Progenitor cell of endocrine pancreas (in vitro differentiated cells): ENCODE measurements at places on chromosomes 16 and 17. TPM values are rescaled to one million over a fixed set of nuclear protein-coding genes. Genes with fewer than 3 reads are reported as not detected.

GRCh38 chr16:73228649-73229048, 180.7 kb upstream of the ZFHX3 start:
- DNase-seq = no peak
- H3K27ac ChIP-seq = no peak overlapping the region
- H3K27me3 ChIP-seq = peaks cover 19% of the 10 kb centered on the region
- peaks cover 26% of the 10 kb centered on the region for H3K4me1 ChIP-seq
- no peaks in the 10 kb centered on the region for H3K36me3 ChIP-seq

- no peaks in the 10 kb centered on the region for H3K27me3 ChIP-seq
- H3K36me3 ChIP-seq = peaks cover 4% of the 10 kb centered on the region
- no peak for DNase-seq
- H3K4me1 ChIP-seq = peaks cover 6% of the 10 kb centered on the region
- no peak overlapping the region for H3K4me3 ChIP-seq
Observed at GRCh38 chr17:17954079-17954478, 18.1 kb downstream of the TOM1L2 start.

DNA sequence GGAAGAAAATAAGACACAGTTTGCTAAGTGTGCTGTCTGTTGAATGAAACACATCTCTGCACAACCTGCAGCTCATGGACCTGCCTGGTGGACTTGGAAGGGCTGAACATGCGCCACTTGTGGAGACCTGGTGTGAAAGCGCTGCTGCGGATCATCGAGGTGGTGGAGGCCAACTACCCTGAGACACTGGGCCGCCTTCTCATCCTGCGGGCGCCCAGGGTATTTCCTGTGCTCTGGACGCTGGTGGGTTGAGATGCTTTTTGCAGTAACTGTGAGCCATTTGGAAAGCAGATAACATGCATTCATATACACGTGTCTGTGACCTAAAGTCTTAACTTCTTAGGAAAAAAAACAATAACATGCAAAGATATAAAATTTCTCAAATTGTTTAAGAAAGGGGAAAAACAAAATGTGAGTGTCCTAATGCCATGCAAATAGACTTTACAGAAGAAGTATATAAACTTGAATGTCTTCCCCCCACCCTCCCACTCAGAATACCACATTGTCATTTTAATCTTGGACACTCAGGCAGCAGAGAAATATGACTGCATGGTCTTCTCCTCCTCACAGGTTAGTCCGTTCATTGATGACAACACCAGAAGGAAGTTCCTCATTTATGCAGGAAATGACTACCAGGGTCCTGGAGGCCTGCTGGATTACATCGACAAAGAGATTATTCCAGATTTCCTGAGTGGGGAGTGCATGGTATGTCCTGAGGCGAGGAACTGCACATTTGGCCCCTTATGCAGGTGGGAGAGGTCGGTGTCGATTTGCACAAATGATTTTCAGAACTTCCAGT, 65.6 kb downstream of the SEC14L1 start:
- H3K27me3 ChIP-seq = no peaks in the 10 kb centered on the region
- peaks cover 35% of the 10 kb centered on the region for H3K36me3 ChIP-seq
- no peak for DNase-seq
- H3K4me3 ChIP-seq = no peak overlapping the region
- H3K27ac ChIP-seq = no peak overlapping the region

DNA sequence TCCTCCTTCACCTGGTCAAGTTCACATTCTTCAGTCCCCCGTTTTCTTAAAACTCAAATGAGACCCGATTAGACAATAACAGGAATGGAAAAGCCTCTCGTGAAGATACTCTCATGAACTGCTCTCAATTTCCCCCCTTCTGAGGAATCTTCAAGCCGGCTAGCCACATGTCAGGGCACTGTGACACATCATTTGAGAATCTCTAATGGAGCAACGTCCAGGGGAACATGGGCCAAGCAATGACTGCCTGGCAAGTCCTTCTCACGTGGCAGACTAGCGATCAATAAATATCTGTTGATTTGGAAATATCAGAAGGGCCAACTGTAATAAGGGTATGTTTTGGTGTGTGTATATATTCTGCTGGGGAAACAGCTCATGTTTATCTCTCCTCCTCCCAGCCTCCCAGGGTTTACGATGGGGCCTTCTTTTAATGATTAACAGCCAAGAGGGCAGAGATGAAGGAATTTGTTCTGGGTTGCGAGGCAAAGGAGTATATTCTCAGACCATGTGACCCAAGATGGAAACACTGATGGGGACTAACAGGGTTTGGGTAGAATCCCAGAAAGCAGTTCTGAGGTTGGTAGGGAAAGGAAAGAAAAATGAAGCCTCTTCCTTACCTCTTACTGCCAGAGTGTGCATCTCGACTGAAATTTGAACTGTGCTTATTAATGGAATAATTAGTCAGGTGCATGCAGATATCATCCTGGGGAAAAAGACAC, 21.4 kb downstream of the TTLL6 start:
- H3K4me1 ChIP-seq = peaks cover 21% of the 10 kb centered on the region
- peaks cover 28% of the 10 kb centered on the region for H3K27me3 ChIP-seq
- H3K36me3 ChIP-seq = no peaks in the 10 kb centered on the region

GRCh38 chr16:24041834-24042631, 206.2 kb downstream of the PRKCB start:
- no peak overlapping the region for H3K27ac ChIP-seq
- DNase-seq = peak; percentile 63
- no peak overlapping the region for H3K4me3 ChIP-seq
- H3K4me1 ChIP-seq = no peaks in the 10 kb centered on the region
- H3K27me3 ChIP-seq = peaks cover 27% of the 10 kb centered on the region

- no peak for DNase-seq
- H3K27ac ChIP-seq = no peak overlapping the region
- no peaks in the 10 kb centered on the region for H3K36me3 ChIP-seq
Observed at GRCh38 chr17:62716834-62717588, 89.5 kb downstream of the MRC2 start.

- H3K36me3 ChIP-seq = peaks cover 8% of the 10 kb centered on the region
- H3K4me1 ChIP-seq = peaks cover 10% of the 10 kb centered on the region
- H3K27me3 ChIP-seq = no peaks in the 10 kb centered on the region
- DNase-seq = no peak
- peak overlapping the region; percentile 64 for H3K27ac ChIP-seq
Observed at GRCh38 chr17:75508931-75509361, 6.4 kb downstream of the CASKIN2 start.

GRCh38 chr17:9948928-9949327, 43.9 kb upstream of the RCVRN start:
- no peak overlapping the region for H3K4me3 ChIP-seq
- DNase-seq = no peak
- peaks cover 12% of the 10 kb centered on the region for H3K27me3 ChIP-seq
- no peaks in the 10 kb centered on the region for H3K36me3 ChIP-seq

GRCh38 chr17:2043785-2044184, 2.0 kb downstream of the OVCA2 start:
- no peak for DNase-seq
- H3K4me1 ChIP-seq = peaks cover 11% of the 10 kb centered on the region
- no peak overlapping the region for H3K4me3 ChIP-seq

DNA sequence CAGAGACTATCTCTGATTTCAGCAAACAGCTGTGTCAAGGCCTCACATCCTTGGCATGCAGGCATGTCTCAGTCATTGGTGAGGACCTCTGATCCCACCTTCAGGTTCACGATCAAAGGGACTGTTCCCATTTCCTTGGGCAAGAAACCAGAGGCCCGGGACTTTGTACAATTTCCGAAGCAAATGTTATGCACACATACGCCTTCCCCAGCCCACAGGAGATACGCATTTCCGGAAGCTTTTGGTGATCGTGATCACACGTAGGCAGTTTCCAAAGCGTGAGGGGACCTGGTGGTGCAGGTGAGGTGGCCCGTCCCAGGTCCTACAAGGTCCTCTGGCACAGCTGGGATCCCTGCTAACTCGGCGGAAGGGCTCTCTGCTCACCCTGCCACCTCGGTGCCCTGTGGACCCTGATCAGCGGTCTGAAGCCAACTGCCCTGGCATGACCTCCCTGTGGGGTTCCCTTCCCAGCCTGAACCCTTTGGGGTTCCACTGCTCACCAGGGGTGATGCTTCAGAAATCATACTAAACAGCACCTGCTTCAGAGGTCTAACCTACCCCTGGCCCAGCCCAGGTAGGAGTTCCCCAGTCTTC, 28.8 kb upstream of the KLHDC4 start:
- no peak overlapping the region for H3K4me3 ChIP-seq
- no peak for DNase-seq
- H3K27me3 ChIP-seq = peaks cover 6% of the 10 kb centered on the region
- H3K27ac ChIP-seq = no peak overlapping the region

GRCh38 chr16:4675864-4676786, 17.2 kb upstream of the NUDT16L1 start:
- H3K27ac ChIP-seq = no peak overlapping the region
- H3K4me3 ChIP-seq = no peak overlapping the region
- peaks cover 1% of the 10 kb centered on the region for H3K36me3 ChIP-seq
- H3K4me1 ChIP-seq = no peaks in the 10 kb centered on the region
- H3K27me3 ChIP-seq = no peaks in the 10 kb centered on the region
- DNase-seq = no peak

DNA sequence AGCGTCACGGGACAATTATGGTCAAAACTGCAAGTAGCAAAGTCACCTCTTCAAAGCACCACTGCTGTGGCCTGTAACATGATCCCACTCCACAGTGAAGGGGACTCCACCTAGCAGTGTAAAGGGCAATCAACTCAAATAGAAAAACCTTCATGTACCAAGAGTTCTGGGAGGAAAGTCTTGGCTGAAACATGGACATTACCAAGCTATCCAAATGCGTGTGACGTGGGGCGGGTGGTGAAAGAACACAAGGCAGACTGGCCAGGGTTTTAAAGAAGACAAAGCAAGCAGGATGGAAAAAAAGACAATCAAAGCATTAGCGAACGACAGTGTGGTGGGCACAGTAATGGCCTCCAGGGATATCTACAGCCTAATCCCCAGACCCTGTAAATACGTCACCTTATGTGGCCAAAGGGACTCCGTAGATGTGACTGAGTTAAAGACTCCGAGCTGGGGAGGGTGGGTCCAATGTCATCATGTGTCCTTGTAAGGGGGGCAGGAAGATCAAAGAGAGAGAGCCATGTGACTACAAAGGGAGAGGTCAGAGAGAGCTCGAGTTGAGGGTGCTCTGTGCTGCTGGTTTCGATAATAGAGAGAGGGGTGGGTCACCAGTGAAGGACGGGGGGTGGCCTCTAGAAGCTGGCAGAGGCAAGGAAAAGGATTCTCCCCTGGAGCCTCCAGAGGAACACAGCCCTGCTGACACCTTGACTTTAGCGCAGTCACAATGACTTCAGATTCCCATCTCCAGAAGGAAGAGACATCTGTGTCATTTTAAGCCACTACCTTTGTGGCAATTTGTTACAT, 6.0 kb downstream of the HSDL1 start:
- peaks cover 9% of the 10 kb centered on the region for H3K36me3 ChIP-seq
- H3K27ac ChIP-seq = peak overlapping the region; percentile 93
- H3K27me3 ChIP-seq = no peaks in the 10 kb centered on the region
- peak overlapping the region; percentile 43 for H3K4me3 ChIP-seq

GRCh38 chr16:74666425-74667254, at the start of gene RFWD3:
Gene RFWD3 (minus strand): TSS chr16:74666877. CDS start chr16:74661449, 5,428 bp downstream.
- peaks cover 2% of the 10 kb centered on the region for H3K4me1 ChIP-seq
- H3K4me3 ChIP-seq = peak within 1 kb of the TSS; percentile 95
- peaks cover 19% of the 10 kb centered on the region for H3K36me3 ChIP-seq

DNA sequence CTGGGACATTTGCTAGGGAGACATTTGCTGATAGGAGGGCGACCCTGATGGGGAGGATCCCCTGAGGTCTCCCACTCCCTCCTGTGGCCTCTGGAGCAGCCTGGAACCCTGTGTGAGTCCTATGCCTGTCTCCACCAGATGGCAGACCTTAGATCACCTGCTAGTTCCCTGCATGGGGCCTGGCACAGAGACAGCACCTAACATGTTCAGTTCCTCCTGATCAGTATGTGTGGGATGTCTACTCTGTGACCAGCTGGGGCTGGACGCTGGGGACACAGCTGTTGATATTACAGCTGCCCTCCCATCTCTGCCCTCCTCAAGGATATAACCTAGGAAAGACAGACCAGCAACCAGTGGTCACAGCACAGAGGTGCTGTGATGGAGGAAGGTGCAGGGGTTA, 1.1 kb upstream of the ADCY7 start:
- no peak overlapping the region for H3K4me3 ChIP-seq
- no peaks in the 10 kb centered on the region for H3K27me3 ChIP-seq
- no peak overlapping the region for H3K27ac ChIP-seq
- H3K4me1 ChIP-seq = peaks cover 12% of the 10 kb centered on the region
- DNase-seq = no peak

DNA sequence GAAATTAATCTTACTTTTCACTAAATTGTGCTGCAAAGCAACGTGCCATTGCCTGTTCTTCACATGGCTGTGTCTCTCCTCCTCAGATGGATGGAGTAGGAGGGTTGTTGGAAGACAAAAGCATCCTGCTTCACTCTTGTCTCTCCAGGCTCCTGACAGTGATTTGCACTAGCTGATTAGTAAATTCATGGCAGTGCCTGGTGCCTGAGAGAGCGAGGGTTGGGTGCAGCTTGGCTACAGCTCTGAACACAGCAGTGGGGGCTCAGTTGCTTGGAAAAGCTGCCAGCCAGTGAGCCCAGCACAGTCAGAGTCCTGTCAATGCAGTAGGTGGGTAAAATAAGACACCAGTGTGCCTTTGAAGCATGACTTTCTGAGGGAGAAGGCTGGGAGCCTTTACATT, 37.4 kb downstream of the CDH13 start:
- no peaks in the 10 kb centered on the region for H3K36me3 ChIP-seq
- no peaks in the 10 kb centered on the region for H3K27me3 ChIP-seq
- no peak for DNase-seq
- H3K4me3 ChIP-seq = no peak overlapping the region
- no peak overlapping the region for H3K27ac ChIP-seq

DNA sequence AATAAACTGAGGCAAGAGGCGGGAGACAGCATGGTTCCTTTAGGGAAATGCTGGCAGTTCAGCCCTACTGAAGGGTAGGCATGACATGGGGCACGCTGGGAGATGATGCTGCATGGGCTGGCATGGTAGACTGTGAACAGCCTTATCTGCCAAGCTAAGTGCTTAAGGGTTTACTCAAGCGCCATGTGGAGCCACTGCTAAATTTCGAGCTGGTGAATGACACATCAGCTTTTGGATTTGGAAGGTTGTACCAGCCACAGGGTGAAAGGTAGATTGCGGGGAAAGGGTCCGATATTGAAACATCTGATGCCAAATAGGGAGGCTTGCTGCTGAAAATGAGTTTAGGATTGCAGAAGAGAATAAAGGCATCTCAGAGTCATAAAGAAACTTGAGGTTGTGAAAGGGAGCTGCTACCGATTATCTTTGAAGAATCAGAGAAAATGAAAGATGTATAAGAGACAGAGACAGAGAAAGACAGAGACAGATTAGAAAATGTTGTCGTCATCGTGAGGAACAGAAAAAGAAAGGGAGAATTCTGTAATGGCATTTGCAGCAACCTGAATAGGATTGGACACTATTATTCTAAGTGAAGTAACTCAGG, 16.3 kb downstream of the PIK3R5 start:
- H3K27me3 ChIP-seq = peaks cover 33% of the 10 kb centered on the region
- DNase-seq = no peak
- no peaks in the 10 kb centered on the region for H3K36me3 ChIP-seq
- no peak overlapping the region for H3K4me3 ChIP-seq
- H3K27ac ChIP-seq = no peak overlapping the region

GRCh38 chr16:50299508-50300105, 33.3 kb downstream of the ADCY7 start:
- no peaks in the 10 kb centered on the region for H3K27me3 ChIP-seq
- H3K27ac ChIP-seq = no peak overlapping the region
- DNase-seq = no peak
- no peak overlapping the region for H3K4me3 ChIP-seq

The CTRL gene
- 0.57 and 2.2 TPM in 2 replicates for total RNA-seq

The SLC16A6 gene
- total RNA-seq = 0.12 and 0.24 TPM in 2 replicates
